ENCODE measurements at places on chromosomes 3 and 15.

DNA sequence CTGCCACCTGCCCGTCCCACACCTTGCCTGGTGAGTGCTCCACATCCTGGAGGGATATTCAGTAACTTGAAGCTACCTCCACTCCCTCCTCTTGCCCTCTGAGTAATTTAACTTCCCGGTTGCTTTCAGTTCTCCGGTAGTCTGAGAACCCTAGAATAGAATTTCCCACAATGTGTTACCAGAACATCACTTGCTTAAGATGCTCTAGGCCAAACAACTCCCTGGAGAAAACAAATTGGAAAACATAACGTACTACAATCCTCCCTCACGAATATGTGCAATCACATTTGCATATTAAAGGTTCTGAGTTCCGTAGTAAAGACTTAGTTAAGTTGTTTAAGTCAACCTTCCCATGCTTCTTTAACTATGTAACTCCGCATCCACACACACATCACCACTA is 44.8 kb downstream of the SLCO2A1 start:
- no peak for DNase-seq

GRCh38 chr3:109195815-109196214 is 59.3 kb downstream of the C3orf85 start:
- DNase-seq = no peak

GRCh38 chr15:77839456-77839855 is 206.7 kb upstream of the LINGO1 start:
- no peak for DNase-seq

DNA sequence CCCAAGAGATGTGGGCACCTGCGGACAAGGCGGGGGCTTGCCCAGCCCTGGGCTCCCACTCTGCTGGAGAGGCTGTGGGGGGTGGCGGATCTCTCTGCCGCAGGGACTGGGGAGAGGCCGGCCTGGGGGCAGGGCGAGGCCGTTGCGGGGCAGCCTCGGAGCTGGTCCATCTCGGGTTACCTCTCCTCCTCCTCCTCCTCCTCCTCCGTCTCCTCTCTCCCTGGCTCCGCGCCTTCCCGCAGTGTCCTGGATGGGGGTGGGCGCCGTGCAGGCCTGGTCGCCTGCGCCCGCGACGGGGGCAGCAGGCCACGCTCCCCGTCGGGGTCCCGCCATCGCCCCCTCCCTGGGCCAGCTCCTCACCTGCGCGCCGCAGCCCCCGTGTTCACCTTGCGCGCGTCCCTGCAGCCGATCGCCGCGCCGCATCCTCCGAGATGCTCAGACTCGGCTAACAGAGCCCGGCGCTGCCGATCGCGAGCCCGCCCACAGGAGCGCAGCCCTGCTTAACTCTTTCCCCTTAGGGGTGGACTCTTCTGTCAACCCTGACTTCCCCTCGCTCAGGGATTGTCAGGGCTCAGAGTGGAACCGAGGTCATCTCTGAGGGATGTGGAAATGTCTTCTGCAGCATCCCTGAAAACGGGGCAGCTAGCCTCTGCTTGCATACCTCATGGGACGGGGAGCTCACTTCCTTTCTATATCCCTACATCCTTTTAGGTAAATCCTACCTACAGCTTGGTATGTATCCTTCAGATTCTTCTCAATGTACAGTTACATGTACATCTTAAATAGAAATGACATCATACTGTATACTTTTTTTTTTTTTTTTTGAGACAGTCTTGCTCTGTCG is at the start of gene PRRT3:
TSS of gene PRRT3 (minus strand) at position 447 of the 844 bp plus-strand sequence. CDS start 2,293 bp downstream, outside the sequence.
- peak; percentile 43 for DNase-seq

DNA sequence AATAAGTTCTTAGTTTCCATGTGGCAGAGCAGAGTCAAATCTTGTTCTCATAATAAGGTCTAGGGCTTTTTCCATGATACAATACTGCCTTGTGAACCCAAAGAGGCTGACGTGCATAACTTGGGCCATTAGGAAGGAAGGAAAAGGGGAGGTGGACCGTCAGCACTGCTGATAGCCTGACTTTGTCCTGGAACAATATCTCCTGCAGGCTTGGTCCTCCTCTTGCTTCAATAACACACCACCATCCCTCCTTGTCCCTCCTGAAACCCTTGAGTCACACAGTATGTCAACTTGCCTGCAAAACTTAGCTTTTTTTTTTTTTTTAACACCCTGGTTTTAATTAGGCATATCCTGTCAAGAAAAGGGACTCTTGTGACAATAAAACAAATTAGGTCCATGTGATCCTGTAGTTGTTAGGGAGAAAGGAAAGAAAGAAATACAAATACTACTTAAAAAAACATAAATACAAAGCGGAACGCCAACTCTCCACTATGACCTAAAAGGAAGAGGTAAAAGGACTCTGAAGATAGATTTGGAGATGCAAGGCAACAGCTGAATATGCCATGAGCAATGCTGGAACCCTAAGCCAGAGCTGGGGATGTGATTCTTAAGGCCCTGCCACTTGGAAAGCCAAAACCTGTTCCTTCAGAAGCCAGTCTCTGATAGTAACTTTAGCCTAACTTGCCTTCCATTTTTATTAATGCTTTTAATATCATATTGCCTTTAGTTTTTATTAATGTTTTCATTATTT is 67.0 kb downstream of the WWTR1 start:
- peak; percentile 59 for DNase-seq

DNA sequence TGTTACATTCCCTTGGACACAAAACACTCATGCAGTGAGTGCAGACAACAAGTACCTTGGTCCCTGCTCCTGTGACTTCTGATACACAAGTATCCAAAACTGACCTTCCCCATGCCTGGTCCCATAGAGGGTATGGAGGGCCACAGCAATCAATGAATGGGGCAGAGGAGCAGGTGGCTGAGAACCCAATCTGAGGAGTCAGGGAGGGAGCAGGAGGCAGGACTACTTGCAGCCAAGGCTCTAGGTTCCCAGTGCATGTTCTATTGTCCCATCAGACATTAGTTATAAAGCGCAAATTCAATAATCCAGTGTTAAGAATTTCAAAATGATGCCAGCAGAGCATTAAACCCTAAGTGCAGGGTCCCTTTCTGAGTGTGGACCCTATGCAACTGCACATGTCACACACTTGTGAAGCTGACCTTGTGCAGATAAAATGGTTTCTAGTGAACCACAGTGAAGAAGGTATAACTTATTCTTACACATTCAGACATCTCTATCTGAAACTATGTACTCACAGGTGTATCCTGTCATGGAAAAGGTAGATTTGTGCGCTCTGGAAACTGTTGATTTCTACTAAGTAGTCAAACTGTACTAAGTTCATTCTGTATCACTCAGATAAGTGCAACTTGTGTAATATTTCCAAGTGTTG is 107.3 kb upstream of the ABI3BP start:
- DNase-seq = no peak

DNA sequence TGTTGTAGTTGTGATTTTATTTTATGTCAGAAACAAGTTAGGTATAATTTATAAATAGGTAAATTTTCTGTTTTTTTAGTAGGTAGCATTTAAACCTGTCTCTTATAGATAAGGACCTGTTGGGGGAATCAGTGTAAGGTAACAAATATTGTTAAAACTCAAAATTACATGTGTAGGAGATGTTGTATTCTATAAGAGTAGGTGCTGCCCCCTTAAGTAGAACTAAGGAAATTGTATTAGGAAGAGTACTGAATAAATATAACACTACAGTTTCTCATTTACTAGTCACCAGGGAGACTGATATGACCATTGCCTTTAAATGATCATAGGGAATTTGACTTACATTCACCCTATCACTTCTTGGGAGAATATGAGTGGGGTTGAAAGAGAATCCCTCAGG is 31.2 kb downstream of the SLC25A36 start:
- peak; percentile 24 for DNase-seq
